M059J (cell line): ENCODE measurements at places on chromosomes 16 and 17. TPM values are rescaled to one million over a fixed set of nuclear protein-coding genes. Genes with fewer than 3 reads are reported as not detected.

GRCh38 chr17:80428363-80428762 is 13.4 kb downstream of the ENDOV start:
- no peak for DNase-seq

GRCh38 chr17:2985318-2985717 is 78.1 kb downstream of the OR1D5 start:
- DNase-seq: no peak

GRCh38 chr17:79011451-79012147 is 2.0 kb upstream of the CANT1 start:
- DNase-seq: peak; percentile 74

DNA sequence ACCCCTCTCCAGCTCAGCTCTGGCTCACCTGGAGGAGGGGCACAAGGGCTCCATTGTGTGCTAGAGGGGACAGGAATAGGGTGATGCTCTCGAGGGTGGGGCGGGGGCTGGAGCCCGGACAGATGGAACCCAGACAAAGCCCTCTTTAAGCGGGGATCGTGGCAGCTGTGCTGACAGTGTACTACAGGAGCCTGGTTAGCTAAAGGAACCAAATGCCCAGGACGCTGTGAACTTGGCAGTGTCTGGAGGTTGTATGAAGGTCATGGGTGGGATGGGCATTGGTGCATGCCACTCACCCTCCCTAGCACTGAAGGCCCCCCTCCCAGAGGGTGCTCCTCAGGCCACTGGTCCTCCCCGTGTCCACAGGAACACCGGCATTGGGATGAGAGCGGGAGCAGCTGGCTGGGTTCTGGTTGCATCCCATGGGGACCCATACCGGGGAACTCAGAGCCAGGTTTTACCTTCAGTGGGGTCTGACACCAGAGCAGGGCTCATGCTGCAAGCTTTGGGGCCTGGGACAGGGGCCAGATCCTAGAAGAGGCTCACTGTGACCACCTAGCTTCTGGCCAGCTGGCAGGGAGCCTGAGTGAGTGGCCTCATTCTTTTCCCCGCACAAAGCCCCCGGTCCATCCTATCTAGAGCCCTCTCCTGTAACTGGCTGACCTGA is 11.9 kb downstream of the KIF19 start:
- no peak for DNase-seq

Gene ITGB3
- 0.94 and 3.1 TPM in 2 replicates for total RNA-seq

- DNase-seq: no peak
Measured at GRCh38 chr17:5034063-5034462, 1.2 kb downstream of the SLC52A1 start.

GRCh38 chr16:19936441-19936840 is 51.8 kb upstream of the GPRC5B start:
- no peak for DNase-seq

Gene PIGQ
- total RNA-seq: 35.9 and 43.8 TPM in 2 replicates

DNA sequence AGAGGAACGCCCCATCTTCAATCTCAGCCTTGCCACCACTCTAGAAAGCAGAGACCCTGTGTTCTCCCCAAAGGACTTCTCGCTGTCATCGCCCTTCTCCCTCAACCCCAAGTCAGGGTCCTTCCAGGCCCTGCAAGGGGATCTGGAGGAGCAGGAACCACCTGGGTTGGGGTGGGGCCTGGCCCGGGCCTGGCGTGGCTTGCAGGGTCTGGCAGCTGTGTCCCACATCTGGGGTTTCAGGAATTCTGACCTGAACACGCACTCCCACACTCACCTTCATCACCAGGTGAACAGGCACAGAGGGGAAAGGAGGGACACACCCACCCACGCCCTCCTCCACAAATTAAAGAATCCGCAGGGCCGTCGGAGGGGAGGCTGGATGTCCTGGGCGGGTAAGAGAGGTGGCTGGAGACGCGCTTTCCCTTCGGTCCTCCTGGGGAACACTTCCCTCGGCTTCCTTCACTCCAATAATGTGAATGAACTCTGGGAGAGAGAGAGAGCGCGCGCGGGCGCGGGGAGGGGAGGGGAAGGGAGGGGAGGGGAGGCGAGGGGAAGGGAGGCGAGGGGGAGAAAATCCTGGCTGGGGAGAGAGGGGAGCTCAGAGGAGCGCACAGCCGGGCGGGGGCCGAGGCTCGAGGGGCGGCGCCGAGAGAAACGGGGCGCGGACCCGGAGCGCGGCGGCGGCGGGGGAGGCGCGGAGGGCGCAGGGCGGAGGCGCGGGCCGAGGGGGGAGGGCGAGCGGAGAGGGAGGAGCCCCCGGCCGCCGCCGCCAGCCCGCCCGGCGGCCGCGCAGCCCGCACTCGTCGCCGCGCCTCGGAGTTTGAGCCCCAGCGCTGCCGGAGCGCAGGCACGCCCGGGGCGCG is at the start of gene CACNG4:
TSS of gene CACNG4 (plus strand) at position 799 of the 863 bp plus-strand sequence. CDS start 205 bp downstream, outside the sequence.
- DNase-seq: peak; percentile 12

Gene HOXB1
- not detected in 2 replicates for total RNA-seq

- peak; percentile 43 for DNase-seq
Measured at GRCh38 chr17:77011173-77012011, 129.4 kb upstream of the SEC14L1 start.

DNA sequence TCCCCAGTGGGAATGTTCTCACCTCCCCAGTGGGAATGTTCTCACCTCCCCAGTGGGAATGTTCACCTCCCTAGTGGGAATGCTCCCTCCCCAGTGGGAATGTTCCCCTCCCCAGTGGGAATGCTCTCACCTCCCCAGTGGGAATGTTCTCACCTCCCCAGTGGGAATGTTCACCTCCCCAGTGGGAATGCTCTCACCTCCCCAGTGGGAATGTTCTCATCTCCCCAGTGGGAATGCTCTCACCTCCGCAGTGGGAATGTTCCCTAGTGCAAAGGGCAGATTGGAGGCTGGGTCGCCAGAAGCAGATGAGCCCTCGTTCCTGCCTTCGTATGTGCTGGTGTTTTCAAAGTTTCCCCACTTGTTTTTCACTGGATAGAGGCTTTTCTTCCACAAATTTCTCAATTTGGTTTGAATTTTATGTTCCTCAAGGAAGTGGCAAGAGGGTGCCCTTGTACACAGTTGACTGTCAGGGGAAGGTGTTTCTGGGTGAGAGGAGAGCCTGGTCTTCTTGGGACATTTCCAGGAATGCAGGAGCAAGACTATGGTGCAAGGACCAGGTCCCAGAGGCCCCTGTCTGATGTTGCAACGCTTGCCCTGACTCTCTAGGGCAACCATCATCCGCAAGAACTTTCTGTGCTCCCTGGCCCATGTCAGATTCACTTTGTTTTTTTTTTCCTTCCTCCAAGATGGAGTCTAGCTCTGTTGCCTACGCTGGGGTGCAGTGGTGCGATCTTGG is 34.0 kb downstream of the TRARG1 start:
- no peak for DNase-seq

GRCh38 chr16:29310852-29311314 is 95.6 kb downstream of the NPIPB11 start:
- no peak for DNase-seq

Gene PRSS27
- total RNA-seq: 0.17 TPM in 1 of 2 replicates, not detected in the other

Gene TEDC2
- 22.6 and 22.8 TPM in 2 replicates for total RNA-seq
